ENCODE measurements at places on chromosomes 6 and 20.

DNA sequence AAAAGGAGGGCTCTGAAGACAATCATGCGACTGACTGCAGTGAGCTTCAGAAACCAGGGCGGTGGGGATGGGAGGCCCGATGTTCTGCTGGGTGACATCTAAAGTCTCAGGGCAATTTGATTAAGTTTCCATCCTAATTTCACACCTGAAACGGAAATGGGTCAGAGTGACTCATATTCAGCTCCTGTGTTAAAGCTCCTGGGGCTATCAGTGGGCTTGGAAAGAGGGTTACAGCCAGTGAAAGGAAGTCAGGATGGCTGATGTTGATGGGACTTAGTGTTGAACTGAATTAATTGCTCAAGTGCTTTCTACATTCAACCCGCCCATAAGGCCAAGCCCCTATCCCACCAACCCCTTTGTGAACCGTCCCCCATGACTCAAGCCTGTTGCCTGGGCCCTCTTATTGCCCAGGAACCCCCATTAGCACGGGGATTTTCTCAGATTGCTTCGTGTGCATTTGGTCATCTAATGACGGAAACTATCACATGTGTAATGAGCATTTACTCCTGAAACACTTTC is 47.1 kb upstream of the TBC1D7 start:
- no peak for DNase-seq

GRCh38 chr6:122648726-122649125 is 38.5 kb downstream of the PKIB start:
- no peak for DNase-seq

- no peak for DNase-seq
Observed at GRCh38 chr20:45067558-45067957, 33.4 kb downstream of the KCNS1 start.

- DNase-seq, result peak; percentile 64
Observed at GRCh38 chr20:46894579-46894958, at the start of gene EYA2. EYA2 (plus strand) TSS chr20:46894843; CDS start chr20:46990011, 95,168 bp downstream.

- DNase-seq, result peak; percentile 66
Observed at GRCh38 chr20:50191065-50191543, 474 bp downstream of the CEBPB start.

GRCh38 chr6:105606831-105607463 is 204.1 kb upstream of the PREP start:
- no peak for DNase-seq

- DNase-seq, result no peak
Observed at GRCh38 chr6:12421596-12421995, 131.4 kb downstream of the EDN1 start.

GRCh38 chr6:39021779-39022178 is 26.8 kb upstream of the GLP1R start:
- DNase-seq, result no peak

DNA sequence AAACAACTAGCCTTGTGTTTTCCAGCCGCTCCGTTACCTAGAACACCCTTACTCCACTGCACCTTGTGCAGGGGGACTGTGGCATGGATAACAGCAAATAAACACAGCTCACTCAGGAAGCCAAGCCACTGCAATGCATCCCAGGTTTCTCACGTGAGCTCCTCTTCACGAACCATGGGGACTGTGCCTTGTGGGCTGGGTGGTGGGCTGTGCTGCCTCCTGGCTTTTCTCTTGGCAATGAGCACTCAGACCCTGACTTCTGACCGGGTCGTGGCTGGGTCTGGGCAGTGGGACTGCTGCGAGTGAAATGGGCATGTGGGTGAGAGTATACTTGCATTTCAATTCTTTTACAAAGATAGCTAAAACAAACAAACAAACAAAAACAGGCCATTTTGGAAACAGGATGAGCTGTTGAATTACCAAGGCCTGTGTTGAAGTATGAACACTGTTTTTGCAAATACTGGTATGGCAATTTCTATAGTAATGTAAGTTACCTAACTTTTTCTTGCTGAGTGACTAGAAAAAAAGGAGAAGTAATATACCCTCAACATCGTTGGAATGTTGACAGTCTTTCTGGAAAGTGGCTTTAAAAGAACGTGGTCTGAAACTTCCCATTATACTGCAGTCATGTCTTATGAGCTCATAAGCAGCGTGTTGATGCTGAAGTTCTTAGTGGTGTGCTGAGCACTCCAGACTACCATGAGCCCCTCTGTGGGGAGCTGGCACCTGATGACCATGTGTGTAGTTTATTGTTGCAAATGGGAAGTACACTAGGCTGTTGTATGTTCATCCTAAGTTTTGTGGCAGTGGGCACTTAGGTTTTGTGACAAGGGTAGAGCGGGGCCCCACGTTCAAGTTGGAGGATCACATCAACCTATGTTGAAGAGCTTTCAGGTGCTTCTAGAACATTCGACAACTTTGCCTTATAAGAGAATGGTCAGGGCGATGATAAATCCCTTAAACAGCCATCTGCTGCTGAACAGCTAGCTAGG is 120.4 kb downstream of the ARMC2 start:
- DNase-seq, result no peak

All from NCI-H345 (cell line).